ENCODE measurements at places on chromosomes 11 and 22.
A peak's percentile ranks its signal among the peaks of the same experiment; 100 is the strongest.

GRCh38 chr11:33651555-33651954 is 49.1 kb downstream of the C11orf91 start:
- no peak for DNase-seq

DNA sequence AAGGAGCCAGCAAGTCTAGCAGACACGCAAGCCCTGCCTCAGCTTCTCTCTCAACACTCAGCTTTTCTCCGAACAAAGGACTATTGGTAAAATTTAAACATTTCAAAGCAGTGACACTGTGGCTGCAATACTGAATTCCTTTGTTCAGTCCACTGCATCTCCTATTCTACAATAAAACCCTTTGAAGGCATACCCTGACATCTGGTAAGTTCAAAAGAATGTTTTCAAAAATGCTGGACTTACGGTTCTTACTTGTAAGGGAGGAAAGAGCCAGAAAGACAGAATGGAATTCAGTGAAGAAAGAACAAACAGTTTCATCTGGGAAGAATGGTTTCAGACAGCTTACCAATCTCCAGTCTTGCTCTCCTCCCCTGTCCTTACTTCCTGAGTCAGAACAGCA is 12.7 kb upstream of the OR8K1 start:
- DNase-seq: no peak

- peak; percentile 71 for DNase-seq
Measured at GRCh38 chr11:77503006-77503405, 29.1 kb upstream of the PAK1 start.

DNA sequence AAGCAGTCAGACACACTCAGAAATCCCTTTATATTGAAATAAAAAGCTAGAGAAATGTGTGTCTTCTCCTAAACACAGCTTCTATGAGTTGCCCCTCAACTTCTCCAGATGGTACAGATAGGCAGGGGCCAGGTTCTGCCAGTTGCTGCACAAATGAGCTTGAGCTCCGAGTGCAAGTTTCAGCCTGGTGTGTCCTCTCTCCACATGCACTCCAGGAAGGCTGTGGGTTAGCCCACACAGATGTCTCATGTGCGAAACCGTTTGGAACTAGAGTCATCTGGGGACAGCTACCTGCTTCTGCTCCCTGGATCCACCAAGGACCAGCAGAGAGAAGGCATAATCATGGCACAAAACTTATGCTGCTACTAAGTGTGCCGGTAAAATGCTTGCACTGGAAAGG is 812.6 kb downstream of the OPCML start:
- no peak for DNase-seq

GRCh38 chr11:62863687-62864335 is 16.9 kb upstream of the SLC3A2 start:
- DNase-seq: no peak

DNA sequence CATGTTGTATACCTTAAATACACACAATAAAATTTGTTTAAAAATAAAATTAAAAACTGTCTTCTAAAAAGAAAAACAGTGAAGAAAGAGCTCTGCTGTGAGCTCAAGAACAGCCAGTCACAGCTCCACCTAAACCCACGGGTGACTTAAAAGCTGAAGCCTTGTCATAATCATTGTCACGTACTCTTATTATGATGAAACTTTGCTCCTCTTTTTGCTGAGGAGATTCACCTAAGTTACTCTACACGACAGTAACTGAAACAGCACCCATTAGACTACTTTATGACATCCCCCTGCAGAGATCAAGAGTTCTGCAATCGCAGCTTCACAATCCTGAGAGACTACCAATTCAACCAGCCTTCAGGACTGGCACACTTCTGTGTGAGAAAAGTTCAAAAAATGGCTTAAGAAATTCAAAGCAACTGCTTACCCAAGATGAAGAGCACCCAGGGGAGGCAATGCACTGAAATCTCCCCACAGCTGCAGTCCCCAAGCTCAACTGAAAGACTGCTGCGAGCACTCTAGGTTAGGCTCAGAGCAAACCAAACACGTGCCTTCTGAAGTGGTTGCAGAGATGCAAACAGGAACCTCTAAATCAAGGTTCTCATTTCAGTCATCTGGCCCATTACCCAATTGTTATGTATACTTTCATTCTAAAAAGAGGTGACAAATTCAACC is at the start of gene JAML:
TSS of gene JAML (minus strand) at position 501 of the 678 bp plus-strand sequence. CDS start 10,145 bp downstream, outside the sequence.
- DNase-seq: no peak

DNA sequence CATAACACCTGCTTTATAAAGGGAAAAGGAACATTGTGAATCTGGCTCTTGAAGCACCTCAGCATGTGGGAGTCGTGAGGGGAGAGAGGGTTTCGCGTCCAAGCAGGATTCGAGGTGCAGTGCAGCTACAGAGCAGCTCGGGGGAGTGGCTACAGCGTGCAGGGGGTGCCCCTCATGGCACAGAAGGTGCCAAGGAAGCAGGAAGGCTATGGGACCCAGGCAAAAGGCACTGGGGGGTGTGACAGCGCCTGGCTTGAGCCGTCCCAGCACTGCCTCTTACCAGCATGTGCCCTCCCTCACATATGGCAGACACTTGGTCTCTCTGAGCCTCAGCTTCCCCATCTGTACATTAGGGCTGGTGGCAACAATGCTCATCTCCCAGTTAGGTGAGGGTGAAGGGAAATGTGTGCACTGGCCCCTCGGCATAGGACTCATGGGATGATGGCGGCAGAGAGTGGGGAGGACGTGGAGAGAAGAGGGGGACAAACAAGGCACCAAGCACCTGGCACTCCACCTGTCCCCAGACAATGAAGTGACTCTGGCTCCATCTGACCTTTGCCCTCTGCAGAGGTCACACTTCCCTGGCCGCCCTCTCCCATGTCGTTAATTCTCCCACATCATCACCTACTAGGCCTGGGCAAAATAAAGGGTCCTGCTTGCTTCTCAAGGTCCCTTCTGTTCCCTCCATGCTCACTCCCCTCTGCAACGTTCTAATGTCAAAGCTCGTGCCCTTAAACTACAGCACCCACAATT is 10.4 kb downstream of the TNKS1BP1 start:
- no peak for DNase-seq

DNA sequence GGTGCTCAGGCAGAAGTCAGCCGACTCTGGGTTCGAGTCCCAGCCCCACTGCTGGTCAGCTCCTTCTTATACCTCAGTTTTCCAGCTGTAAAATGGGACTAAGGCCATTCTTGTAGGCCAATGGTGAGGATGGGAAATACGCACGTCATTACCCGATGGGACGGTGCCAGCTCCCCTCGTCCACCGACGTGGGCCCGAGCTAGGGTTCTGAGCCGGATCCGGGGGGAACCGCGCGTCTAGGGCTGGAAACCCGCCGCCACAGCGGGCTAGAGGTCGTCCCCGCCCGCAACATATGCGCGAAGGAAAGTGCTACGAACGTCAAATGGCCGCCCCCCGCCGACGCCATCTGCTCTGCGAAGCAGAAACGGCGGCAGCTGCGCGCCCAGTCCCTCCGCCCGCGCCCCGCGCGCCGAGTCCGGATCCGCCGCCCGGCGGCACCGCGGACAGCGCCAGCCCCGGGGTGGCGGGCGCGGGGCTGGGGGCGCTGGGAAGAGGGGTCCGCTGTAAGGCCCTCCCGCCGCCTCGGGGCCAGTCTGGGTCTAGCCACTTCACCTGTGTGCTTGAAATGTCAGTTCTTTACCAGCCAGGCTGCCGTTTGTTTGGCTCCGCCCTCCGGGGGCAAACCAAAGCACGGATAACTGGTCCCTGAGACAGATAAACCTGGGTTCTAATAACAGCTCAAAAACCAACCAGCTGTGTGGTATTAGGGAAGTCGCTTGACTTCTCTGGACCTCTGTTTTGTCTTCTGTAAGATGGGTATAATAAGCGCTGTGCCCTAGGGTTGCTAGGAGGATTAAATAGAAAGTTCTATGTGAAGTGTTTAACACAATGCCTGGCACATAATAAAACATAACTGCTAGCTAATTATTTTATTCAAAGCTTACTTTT is 103.5 kb upstream of the RCN1 start:
- peak; percentile 84 for DNase-seq

- no peak for DNase-seq
Measured at GRCh38 chr11:130404727-130405126, 23.7 kb downstream of the ADAMTS8 start.

DNA sequence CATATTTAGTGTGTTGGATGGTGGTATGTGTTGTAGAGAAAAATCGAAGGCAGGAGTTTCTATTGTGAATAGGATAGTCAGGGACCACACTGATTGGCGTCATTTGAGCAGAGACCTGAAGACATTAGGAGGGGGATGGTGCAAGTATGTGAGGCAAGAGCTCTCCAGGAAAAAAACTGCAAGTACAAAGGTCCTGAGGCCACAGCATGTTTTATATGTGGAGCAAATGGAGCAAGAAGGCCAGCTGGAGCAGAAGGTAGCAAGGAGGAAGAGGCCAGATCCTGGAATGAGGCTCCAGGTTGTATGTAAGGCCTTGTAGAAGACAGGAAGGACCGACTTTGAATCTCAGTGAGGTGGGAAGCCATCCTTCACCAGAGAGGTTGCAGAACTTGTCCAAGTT is 14.2 kb upstream of the MICALL1 start:
- no peak for DNase-seq

GRCh38 chr11:74620531-74620930 is 28.1 kb downstream of the POLD3 start:
- DNase-seq: no peak
